Nephron progenitor cell (in vitro differentiated cells): ENCODE measurements at places on chromosomes 2 and 18.
A peak's percentile ranks its signal among the peaks of the same experiment; 100 is the strongest.

DNA sequence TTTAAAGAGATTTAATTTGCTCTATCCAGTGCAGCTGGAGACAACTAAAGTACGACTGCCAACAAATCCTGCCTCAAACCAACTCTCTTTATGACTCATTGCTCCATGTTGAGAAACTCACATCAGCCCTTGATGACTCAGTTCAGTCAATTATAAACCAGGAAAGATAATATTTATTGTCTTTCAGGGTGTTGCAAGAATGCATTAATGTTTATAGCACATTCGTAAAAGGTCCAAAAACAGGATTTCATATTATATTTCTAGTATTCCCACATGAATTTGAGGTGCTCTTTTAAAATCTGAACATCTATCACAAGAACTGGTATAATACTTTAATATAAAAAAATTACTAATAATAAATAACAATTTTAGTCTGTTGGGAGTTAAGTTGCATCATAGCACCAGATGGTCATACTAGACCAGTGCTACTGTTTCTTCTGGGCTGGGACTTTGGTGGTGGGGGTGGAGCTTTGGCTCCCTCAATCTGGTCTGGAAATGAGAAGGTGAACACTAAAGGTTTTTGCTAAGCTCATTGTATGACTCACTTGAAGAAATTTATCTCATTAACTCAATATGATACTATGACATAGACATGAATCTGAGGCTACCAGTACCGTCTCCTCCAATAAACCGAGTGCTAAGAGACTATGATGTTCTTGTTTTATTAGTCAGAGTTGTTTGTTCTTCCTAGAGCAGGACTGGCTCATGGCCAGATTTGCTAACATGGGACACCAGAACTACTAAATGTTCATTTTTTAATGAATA lies 26.6 kb upstream of the MAP3K20 start:
- DNase-seq, result no peak

DNA sequence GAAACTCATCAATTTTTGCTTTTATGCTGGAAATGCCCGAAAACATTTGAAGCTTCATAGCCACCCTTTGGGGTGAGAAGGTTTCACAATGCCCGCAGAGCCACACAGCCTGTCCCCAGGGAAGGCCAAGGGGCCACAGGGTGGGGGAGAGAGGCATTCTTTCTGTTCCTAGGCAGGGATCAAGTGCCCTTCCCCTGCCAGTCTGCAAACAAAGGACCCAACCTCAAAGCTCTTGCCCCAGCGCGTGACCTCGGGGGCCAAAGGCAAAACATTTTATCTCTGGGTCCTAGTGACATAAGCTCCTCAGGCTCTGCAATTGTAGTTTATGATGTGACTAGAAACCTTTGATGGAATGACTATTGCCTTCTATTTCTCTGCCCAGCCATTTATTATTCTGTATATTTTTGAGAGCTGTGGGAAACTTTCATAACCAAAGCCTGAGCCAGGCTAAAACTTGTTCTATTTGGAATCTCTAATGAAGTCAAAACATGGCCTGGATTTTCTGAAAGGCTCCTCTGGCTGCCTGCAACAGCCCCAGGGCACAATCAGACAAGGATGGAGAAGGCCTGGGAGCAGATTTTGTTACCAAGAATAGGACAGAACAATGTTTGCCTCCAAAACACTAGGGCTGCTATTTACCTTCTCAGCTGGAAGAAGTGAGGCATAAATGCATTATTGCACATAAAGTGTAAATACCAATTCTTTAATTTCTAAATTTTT lies 137.2 kb upstream of the KCTD1 start:
- peak; percentile 9 for DNase-seq

- peak; percentile 58 for DNase-seq
These were observed 28.9 kb upstream of the IER3IP1 start for GRCh38 chr18:47204908-47205522.

DNA sequence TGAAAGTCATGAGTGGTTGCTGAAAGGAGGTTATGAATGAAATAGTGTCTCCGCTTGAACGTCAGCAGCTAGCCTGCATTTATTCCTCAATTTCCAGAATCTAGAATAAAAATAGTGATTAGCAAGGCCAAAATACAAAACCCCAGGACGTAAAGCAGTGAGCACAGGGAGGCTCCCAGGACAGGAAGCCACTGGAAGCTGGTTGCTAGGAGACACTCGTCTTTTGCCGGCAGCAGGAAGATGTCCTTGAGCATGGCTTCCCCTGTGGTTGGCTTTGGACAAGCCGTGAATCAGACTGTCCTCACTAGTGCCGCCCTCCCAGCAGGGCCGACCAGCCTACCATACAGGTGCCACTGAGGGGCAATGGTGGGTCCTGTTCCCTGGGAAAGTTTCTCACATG lies 374.4 kb downstream of the MTX2 start:
- DNase-seq, result peak; percentile 55

DNA sequence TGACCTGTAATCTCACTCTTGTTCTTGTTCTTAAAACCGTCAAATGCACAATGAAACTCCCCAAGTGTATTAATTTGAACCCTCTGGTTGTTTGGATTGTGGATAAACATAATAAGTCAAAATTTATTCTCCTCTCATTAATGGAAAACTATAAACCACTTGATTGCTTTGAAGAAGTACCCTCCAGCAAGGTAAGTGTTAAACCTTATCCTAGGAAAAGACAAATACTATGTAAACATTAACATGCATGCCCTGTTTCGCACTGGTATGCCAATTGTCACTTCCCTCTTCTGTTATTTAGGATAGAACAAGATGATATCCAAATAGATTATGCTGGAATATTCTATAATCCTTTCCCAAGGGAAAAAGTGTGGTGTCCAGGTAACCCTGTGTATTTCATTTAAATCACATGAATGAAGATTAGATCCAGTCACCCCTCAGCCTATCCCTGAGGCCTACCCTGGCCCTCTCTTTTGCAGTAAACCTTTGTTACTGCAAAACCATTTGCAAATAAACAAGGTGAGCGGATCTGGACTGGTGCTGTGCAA lies 1.3 kb downstream of the ADI1 start:
- no peak for DNase-seq

- no peak for DNase-seq
These were observed 4.6 kb upstream of the CLK1 start for GRCh38 chr2:200869014-200869413.

DNA sequence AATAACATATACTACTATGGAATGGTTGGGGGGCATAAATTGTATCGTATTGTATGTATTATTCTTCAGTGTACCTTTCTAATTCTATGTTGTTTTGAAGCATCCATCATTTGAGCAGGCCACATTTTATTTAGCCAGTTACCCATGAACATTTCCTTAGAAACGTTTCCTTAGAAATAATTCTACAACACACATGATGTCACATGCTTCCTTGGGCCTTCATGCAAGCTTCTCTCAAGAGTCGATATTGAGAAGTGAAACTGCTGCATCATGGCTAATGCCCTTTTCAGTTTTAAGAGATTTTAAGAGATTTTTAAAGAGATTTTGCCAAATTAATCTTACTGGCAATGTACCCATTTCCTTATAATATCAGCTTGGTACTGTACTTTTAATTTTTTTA lies 63.9 kb downstream of the ALPK2 start:
- no peak for DNase-seq

GRCh38 chr18:12048010-12048826 lies 45.4 kb upstream of the ANKRD62 start:
- DNase-seq, result no peak

- no peak for DNase-seq
These were observed 23.7 kb upstream of the MMADHC start for GRCh38 chr2:149611100-149611820.

- no peak for DNase-seq
These were observed 218.6 kb downstream of the IRS1 start for GRCh38 chr2:226581004-226581403.

DNA sequence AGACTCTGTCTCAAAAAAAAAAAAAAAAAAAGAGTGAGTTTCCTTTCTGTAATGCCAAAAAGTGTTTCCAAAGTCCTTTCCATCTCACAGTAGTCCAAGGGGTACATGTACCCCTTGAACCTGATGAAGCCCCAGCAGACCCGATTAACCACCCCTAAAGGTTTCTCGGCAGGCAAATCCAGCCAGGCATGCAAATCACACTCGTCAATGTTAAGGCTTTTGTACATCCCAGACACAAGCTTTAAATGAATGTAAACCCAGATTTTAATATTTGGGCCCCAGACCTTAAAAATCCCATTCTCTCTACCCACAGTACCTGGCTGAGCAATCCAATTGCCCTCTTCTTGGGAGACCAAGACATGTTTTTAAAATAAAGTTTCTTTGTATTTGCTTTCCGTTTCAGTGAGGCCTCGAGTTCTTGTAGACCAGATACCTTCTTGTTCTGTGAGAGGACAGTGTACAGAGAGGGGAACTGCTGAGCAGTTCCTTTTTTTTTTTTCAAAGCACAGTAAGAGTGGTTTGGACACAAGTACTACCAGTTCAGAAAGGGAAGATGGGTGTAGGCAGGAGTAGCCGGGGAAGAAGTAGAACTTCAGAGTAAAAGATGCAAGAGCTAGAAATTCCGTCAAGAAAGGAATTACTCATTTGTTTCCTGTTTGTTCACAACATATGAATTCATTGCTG lies at the start of gene NLRC4:
NLRC4 (minus strand) TSS at position 465 of the 684 bp plus-strand sequence. CDS start 8,111 bp downstream, outside the sequence.
- DNase-seq, result no peak

DNA sequence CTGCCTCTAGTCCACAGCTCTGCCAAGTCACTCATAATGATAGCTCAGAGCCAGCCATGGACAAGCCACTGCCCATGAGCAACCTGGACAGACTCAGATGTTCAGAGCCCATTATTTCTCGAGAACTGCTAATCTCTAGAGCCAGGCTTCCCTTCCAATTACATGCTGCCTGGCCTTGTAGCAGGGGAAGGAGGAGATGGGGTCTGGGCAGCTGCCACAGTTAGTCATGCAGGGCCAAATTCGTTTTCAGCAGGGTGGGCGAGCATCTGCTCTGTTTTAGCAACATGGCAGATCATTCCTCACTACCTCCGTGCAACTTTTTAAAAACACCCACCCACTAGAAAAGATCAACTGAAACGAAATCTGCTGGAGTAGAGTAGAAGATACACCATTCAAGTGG lies 141.8 kb downstream of the MYO5B start:
- no peak for DNase-seq

GRCh38 chr2:199488772-199489400 lies 31.1 kb upstream of the SATB2 start:
- DNase-seq, result peak; percentile 64

GRCh38 chr2:13584020-13584419 lies 867.3 kb downstream of the TRIB2 start:
- no peak for DNase-seq

- no peak for DNase-seq
These were observed 6.9 kb downstream of the AMER3 start for GRCh38 chr2:130762031-130762909.

DNA sequence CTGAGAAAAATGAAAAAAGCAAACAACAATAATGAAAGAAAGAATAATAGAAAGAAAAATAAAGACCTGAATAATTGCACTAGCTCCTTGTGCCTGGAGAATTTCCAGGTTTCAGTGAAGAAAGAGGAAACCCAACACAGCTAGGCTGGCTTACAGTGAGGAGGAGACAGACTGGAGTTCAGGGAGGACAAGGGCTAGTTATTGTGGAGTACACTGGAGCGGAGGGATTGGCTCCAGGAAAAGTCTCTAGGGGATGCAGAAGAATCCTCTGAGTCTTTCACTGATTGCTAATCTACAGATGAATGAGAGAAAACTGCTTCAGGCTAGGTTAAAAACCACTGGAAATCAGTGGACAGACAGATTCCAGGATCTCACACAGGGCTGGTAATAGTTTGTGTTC lies 163.6 kb upstream of the RBMS1 start:
- no peak for DNase-seq

GRCh38 chr18:24934258-24934932 lies 417.6 kb downstream of the ZNF521 start:
- DNase-seq, result no peak

GRCh38 chr2:119496682-119497081 lies 27.6 kb downstream of the SCTR start:
- no peak for DNase-seq

- DNase-seq, result no peak
These were observed 60.5 kb downstream of the SOCS6 start for GRCh38 chr18:70349316-70349715.

- DNase-seq, result no peak
These were observed 46.3 kb downstream of the EXOC6B start for GRCh38 chr2:72779495-72779894.

DNA sequence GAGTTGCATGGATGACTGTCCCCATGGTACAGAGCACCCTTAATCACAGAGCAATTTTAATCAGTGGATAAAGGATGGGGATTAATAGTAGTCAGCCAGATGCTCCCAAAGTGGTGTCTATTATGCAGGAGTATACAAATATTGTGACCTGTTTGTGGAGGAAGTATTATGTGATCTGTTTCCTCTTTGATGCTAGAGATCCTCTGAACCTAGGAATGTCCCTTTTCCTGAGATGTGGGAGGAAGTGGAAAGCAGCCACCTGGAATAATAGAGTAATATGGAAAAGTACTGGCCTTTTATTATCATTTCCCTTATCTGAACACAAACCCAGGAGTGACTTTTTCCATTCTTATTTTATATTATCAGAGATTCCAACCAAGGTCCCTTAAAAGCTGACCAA lies 94.2 kb upstream of the EFEMP1 start:
- no peak for DNase-seq

- DNase-seq, result no peak
These were observed 58.4 kb downstream of the BIN1 start for GRCh38 chr2:127048618-127048935.

DNA sequence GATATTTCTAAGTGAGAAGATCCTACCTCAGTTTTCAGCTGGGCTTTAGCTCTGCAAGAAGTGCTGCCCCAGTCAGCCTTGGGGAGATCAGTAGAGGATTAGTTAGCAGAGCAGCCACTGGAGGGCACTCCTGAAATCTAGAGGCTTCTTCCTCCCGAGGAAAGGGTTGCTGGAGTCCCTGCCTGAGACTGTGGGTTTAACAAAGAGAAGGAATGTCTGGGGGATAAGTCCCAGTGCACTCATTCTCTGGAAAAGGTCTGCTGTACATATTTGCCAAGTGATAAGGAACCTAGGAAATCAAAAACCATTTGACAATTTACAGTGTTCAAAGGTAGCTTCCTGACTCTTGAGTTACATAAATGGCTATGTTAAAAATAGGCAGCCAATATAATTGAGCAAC lies 207.2 kb downstream of the SLC8A1 start:
- DNase-seq, result peak; percentile 27

DNA sequence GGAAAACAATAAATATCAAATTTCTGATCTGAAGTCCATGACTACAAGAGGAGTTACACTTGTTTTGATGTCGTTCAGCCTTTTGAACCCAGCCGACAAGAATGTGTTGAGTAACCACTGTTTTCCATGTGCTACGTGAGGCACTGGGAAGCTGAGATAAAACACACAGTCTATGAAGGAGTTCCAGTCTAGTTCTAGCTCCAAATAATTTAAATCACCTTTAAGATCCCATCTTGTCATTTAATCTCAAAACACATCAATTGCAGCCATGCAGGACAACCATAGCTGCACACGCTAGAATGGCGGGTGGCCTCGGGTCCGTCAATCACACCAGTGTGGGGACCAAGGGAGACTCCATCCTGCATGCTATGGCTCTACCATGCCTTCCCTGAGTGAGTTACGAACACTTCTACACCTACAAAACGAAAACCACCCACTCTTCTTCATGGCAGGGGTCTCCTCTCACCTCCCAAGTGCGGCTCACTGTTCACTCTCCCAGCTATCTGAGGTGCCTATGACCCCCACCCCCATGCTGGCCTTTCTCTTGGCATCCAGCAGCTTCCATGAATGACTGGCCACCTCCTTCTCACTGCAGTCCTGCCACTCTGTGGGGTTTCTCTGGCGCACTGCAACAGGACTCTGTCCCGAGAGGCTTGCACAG lies 3.8 kb downstream of the FHL2 start:
- no peak for DNase-seq

- DNase-seq, result no peak
These were observed 42.9 kb upstream of the RIT2 start for GRCh38 chr18:43158381-43158780.

- no peak for DNase-seq
These were observed 221.8 kb upstream of the RBMS1 start for GRCh38 chr2:160715428-160715827.
